ENCODE measurements at places on chromosomes 4 and X.

DNA sequence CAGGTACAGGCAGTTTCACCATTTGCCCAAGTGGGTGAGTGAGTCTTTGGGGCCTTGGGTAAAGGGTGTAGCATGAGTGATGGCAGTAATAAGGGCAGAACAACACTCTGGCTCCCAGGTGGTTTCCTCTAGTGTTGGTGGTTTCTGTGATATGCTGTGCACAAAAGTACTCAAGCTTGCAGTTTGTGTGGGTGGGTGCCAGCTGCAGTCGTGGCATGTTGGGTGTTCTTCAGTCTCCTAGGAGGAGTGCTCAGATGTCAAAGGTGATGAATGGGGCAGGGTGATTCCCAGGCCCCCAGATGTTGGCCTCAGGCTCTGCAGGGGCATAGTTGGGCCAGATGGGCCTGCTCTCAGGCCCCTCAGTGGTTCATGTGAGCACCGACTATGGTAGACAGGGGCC, 166.1 kb upstream of the KLF8 start:
- DNase-seq, result no peak

DNA sequence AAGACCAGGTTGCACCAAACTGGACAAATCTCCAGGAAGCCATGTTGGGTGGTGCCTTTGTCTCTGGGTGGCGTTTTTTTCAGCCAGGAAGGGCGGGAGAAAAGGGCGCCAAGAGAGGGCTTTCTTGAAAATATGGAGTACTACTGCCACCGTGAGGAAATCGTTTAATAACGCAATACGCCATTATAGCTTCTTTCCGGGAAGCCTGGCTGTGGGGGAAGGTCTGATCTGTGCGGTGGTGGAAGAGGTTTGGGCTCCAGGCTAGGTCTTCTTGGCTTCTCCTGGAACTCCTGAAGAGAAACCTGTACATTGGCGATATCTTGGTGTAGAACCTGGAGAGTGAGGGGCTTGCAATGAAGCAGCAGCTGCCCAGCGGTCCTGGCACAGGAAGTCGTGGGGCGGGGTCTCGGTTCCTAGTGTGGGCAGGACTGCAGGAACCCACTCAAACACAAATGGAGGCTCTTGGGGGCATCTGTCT, 202.7 kb downstream of the OR13H1 start:
- DNase-seq, result peak; percentile 14

GRCh38 chrX:153880440-153880815, 5.5 kb downstream of the L1CAM start:
- DNase-seq, result no peak

- no peak for DNase-seq
These were observed 10.0 kb upstream of the PPA2 start for GRCh38 chr4:105483840-105484239.

DNA sequence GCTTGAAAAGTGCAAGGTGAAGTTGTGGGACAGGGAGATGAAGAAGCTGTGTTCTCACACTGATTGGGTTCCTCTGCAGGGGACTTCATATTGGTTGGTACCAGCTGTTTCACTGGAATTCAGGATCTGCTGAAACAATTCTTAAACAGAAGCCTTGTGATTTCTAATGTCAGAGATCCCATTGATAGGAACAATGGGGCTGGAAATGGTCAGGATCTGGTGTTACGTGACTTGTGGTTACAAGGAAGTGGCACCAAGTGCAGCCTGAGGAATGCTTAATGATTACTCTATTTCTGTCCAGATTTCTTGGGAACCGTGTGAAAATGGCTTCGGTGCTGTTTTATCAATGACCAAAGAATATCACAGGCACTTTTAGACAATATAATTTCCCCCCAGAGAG, 68.1 kb downstream of the MOSPD2 start:
- DNase-seq, result no peak

DNA sequence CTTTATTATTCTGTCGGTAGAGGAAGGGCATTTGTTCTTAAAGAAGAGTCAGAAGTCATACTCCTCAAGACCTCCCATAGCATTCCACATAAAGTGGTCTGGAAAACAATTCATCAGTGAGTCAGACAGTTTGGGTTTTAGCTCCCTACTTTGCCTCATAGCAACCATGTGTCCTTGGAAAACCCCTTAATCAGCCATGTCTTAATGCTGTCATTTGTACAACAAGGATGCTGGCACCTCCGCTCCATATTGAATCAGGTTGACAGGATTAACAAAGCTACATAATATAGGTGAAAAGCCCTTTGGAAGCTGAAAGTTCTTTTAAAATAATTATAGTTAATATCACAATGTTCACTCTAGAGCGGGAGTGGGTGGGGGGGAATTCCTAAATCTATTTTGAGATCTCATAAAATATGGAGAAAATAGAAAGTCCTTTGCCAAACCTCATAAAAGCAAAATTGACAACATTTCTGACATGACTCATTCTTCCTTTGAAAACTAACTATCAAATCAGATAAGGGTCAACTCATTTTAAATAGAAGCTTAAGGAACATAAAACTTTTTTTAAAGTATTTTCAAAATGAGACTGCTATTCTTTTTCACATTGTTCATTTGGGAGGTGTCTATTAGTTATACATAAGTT, 37.3 kb upstream of the GUCY1A1 start:
- peak; percentile 24 for DNase-seq

- DNase-seq, result no peak
These were observed 261.6 kb upstream of the ANKRD50 start for GRCh38 chr4:124974152-124974551.

GRCh38 chr4:79996851-79997250, 76.2 kb downstream of the ANTXR2 start:
- no peak for DNase-seq

GRCh38 chr4:129144755-129145206, 48.8 kb downstream of the C4orf33 start:
- DNase-seq, result no peak

- no peak for DNase-seq
These were observed 93.0 kb upstream of the STS start for GRCh38 chrX:7054219-7055216.

GRCh38 chr4:52645300-52645699, 13.8 kb downstream of the USP46 start:
- no peak for DNase-seq

DNA sequence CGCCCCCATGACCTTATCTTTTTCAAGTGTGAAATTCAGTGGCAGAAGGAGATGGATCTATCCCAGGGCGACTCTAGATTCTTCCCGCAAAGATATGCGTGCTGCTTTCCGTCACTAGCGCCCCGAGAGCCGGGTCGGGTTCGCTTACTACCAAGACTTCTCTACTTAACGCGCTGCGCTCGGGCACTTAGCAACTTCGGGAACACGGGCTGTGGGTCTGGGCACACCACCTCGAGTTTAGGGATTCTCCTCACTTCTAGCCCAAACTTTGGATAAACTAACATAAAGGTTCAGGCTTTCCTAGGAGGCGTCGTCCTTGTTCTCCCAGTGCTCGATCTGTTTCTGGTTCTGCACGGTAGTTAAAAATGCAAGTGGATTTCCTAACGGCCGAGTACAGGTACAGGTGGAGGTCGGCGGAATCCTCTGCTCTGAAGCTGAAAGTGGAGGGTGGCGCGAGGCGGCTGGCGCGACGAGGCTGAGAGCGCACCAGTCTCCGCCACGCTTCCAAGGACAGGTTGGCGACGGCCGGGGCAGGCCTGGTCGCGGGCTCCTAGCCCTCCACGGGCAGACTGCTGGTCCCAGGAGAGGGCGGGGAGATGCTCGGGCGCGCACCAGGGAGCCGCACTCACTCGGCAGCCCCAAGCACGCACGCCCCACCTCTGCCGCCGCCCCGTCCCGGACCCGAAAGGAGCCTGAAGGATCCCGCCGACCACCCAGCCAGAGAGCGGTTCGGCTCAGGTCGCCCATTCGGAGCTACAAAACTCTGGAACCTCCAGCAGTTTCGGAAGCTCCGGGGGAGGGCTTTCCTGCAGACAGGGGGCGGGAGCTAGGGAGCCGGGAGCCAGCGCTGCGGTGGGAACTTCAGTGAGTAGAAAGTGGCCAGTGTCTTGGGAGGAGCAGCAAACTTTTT, 100.8 kb upstream of the TENM3 start:
- no peak for DNase-seq

DNA sequence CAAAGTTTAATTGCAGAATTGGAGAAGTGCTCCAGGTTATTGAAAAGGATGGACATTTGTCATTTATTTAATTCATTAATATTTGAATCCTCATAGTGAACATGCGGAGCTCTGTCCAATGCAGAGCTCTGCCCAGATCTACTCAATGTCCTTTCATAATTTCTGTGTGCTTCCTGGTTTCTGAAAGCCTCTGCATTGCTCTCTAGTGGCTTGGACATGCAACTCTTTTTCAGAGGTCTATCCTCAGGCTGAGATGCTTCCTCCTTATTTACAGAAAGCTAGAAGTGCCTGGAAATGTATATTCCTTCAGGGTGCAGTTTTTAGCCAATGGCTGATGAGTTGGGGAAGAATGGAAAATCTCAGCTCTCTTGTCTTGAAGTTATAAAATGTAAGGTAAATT, 786.1 kb upstream of the AADAT start:
- no peak for DNase-seq

DNA sequence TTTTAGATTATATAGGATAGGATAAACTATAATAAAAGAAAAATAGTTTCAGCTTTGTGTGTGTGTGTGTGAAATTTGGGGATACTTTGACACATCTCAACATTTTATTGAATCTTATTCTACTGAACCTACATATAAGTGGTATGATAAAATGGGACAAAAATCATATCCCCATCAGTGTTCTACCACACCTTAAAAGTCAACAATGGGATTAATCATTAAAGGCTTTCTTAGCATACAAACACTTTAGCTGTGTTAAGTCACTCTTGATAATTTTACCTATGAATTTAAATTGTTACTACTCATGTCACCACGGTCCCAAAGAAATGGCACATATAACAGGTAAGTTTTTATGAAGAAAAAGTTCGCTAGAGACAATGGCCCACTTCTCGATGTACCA, 37.7 kb upstream of the LRBA start:
- DNase-seq, result no peak

DNA sequence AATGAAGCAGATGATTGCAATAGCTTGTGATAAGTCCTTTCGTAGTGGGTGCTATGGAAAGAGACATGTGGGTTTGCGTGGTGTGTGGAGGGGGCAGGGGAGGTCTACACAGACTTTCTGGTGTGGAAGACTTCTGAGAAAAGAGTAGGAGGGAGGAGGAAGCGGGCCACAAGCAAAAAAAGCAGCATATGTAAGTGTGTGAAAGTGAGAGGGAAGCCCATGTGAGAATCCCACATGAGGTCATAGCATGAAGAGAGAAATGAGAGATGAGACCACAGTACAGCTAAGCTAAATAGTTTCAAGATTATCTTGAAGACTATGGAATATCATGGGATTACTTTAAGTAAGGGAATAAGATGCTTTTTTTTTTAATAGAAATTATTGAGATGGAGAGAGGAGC, 2039.9 kb upstream of the TENM3 start:
- no peak for DNase-seq

DNA sequence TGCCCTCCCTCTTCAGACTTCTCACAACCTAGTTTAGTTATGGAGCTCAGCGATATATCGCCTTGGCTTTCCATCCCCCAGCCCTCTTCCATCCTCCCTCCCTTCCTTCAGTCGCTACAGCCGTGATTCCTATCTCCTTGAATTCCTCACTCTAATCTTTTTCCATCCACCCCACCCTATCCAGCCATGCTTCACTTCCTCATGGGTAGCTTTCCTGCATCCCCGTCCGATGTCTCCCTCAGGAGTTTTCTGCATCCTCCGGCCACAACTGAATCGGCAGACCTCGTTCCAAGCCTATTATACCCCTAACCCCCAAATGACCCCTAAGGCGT, 456 bp downstream of the SNX12 start:
- DNase-seq, result no peak

GRCh38 chrX:93259029-93259428, 414.3 kb downstream of the NAP1L3 start:
- no peak for DNase-seq

GRCh38 chr4:84708406-84709135, 125.6 kb downstream of the CDS1 start:
- DNase-seq, result no peak

- DNase-seq, result no peak
These were observed 111.1 kb upstream of the FMR1 start for GRCh38 chrX:147800663-147801062.

DNA sequence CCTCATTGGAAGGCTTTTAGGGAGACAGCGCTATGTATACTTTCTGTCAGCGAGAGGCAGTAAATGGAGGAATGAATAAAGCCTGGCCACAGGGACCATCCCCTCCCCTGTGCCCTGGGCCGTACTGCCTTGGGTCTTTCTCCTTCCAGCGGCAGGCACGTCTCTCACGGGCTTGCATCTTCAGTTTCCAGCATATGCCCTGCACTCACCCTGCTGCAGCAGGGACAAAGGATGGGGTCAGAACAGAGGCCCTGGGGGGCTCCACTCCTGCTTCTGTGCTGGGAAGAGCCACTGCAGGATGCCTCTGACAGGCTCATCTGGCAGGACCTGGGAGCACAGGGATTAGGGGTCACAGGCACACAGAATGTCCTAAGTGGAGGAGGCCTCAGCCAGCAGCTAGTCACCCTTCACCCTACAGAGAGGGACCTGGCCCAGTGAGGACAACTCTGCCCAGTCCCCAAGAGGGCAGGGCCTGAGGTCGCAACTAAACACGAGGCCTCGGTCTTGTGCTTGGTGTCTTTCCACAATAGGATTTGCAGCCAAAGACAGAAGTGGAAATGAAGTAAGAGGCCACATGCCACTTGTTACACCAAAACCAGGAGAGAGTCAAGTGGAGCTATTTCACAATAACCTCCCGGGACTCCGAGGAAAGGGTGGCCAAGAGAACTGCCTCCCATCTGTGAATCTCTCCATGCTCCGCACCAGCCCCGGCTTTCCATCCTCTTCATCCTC, 150.8 kb downstream of the AFAP1 start:
- no peak for DNase-seq

GRCh38 chr4:3671571-3672464, 94.4 kb upstream of the ADRA2C start:
- DNase-seq, result no peak

- peak; percentile 1 for DNase-seq
These were observed 118.8 kb downstream of the FAM13A start for GRCh38 chr4:88938138-88938537.

- no peak for DNase-seq
These were observed 14.8 kb downstream of the INTS6L start for GRCh38 chrX:135535077-135535940.

GRCh38 chrX:75155447-75155826, 646 bp downstream of the ABCB7 start:
- no peak for DNase-seq

DNA sequence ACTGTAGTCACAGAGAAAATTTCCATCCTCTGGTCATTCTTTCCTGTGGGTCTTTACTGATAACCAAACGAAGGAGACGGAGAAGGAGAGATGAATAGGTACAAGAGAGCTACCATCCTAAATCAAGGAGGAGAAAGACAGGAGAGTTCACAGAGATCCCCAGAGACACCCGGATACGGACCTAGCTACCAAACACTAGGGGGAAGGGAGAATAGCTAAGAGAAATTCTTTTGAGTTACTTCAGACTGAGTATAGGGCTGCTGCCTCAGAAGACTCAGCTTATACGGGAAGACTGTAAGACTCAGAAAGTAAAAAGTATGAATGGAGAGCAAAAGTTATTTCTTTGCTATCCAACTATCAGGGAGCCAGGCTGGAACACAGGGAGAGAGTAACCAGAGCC, 572.1 kb downstream of the C4orf33 start:
- no peak for DNase-seq

GRCh38 chr4:16858275-16858752, 40.1 kb downstream of the LDB2 start:
- DNase-seq, result no peak

- DNase-seq, result no peak
These were observed 13.4 kb downstream of the LARP7 start for GRCh38 chr4:112650332-112650731.
